ENCODE measurements at places on chromosomes 11 and 22.

DNA sequence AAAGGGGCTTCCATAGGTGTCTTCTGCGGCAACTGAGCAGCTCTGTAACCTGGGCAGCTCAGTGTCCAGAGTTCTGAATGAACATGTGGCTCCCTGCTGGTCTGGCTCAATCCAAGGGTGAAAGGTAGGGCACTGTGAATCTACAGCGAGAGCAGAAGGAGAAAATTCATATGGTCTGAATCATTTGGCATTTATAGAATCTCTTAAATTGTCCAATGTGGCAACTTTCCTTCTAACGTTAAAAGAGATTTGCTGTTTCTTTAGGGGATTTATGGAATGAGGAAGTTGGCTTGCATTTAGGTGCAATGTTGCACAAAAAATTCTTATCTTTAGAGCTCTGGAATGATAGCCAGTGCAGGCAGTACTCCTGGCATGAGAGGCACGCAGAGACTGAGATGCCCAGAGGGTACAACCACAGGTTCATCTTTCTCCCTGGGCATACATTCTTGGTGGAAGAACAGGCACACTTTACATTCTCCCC lies 17.0 kb downstream of the ATXN10 start:
- DNase-seq: no peak

DNA sequence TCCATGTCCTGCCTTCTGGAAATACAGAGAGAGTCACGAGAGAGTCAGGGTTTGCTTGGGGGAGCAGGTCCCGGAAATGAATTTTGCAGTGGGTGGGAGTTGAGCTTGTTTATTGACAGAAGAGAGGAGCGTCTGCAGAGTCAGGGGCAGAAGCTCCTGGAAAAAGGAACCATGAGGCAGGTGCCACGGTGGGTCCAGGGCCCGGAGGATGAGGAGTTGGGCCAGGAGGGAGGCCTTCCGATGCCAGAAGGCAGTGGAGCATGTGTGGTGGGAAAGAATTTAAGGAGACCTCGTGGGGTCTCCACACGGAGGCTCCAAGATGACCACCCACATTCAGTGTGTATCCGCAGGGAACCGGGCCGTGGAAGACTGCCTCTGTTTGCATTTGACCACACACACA lies 461.2 kb downstream of the BRD1 start:
- DNase-seq: no peak

GRCh38 chr22:46171940-46172339 lies 21.6 kb downstream of the PPARA start:
- no peak for DNase-seq

DNA sequence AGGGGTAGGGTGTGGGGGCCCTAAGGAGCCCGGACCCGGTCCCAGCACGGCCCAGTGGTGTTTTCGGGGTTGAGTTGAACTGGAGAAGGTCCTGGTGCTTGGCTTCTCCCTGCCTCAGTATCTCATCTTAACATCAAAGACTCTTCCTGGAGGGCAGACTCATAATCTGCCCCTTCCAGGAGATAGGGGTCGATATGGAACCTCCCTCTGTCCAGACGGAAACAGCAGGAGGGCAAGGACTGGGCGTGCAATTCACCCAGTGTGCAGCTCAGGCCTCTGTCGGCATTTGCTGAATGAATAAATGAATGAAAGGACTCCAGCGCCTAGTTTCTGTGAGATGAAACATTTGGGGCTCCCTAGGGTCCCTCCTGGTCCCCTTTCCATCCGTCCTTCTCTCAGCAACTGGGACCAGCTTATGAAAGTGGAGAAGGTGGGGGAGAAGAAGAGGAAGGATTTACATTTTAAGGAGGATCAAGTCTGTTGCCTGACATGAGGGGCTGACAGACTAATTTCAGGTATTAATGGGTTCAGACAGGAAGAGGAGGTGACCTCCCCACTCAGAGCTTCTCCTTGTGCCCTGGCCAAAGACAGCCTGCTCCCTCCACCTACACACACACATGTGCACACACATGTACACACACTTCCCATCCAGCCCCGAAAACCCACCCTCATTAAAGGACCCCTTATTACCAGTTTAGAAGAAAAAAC lies 1.1 kb upstream of the SHISA8 start:
- no peak for DNase-seq

DNA sequence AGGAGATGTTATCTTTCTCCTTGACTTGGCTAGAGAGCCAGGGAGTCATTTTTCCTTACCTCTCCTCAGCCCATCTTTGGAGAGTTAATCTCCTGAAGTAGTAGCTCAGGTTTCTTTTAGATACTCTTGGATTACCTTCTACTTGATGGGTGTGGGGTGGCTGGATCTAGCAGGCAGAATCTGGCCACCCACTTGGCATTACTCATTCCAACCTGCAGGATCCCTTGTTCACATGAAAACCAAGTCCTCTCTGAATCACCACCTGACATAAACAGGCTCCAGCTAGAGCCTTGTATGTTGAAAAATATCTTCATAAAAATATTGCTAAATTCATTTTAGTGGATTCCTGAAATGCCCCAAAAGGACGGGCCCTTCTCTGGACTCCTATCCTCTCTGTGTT lies 250.6 kb upstream of the PLET1 start:
- no peak for DNase-seq

GRCh38 chr11:111878385-111878848 lies 548 bp downstream of the FDXACB1 start:
- peak; percentile 49 for DNase-seq

DNA sequence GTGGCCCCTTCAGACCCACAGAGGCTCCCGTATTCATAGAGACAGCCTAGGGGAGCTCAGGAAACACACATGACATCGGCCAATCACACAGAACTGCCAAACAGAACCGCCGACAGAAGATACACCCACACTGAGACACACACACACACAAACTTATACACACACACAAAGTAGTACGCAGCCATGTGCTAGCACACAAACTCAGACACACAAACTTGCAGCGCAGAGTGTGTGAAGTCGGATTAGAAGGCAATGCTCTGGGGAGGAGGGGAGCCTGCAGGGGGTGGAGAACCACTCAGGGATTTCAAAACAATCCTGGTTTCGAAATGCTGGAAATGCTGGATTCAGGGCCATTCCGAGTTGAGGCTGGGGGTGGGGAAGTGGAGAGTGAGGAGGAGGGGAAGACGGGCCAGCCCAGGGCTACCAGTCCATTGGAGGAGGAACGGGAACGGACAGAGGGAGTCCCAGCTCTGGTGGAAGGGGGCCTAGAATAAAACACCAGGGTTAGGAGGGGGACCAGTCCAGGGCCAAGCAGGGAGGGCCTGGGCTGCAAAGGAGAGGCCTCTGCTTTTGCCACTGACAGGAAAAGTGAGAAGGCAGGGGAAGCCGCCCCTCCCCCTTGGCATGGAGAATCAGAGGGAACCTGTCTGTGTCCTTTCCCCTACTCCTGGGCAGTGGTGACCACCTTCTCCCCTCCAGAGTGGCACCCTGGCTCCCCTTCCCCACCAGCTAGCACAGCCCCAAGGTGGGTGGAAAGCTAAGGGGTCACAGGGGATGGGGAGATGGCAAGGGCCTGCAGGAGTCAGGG lies 4.4 kb downstream of the BCL9L start:
- no peak for DNase-seq
